ENCODE measurements at places on chromosomes 11 and 22. TPM values are rescaled to one million over a fixed set of nuclear protein-coding genes. Genes with fewer than 3 reads are reported as not detected.

Gene MYO7A
- 0.20 TPM for total RNA-seq

Gene DERL3
- 0.88 TPM for total RNA-seq

- no peak for DNase-seq
Observed at GRCh38 chr11:118703563-118704106, 24.2 kb upstream of the TREH start.

- peak; percentile 38 for DNase-seq
Observed at GRCh38 chr22:35894464-35894878, 134.2 kb downstream of the RBFOX2 start.
